ENCODE measurements at places on chromosomes 3 and 15.

DNA sequence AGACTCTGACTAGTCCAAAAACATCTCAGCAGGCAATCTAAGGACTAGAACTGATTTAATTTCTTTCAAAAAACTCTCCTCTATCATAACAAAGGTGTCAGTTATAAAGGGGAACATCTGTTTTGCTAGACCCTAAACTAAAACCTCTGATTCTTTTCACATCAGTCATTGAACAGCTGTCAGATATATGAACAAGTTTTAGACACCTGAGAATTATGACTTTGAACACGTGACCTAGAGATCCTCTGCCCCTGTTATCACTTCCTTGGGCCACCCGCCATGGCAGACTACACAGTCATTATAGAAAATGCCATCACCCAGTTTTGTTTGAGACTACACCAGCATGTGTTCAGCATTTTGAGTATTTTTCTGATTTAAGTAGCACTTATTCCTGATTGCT lies 282.3 kb upstream of the TBL1XR1 start:
- no peak for DNase-seq

DNA sequence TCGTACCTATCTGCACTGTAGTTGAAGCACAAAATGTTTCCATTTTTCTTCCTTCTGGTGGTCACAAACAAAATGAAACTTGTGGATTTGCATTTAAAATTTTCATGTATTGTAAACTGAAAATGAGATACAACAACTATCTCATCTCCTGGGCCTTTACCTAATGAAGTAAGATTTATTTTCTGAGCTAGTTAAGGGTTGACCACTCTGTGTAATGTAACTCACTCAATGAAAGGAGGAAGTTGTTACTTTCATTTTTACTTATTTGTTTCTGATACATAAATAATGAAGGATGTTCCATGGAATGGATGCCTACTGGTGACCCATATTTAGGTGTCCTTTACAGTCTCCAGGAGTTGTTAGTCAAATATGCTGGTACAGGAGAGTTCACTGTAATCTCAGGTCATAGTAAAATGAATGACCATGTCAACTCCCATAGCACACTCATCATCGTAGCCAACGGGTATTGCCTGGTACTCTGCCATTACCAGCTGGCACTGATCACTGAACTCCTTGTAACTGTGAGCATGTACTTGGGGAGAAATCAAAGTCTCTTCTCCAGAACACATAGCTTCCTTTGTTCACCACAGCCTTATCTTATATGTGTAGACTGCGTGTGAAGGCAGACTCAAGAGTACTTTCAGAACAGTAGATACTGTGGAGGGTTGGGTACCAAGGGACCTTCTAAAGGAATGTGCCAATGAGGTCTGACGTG lies 474.2 kb upstream of the ROBO2 start:
- DNase-seq, result no peak

- no peak for DNase-seq
Observed at GRCh38 chr3:45446706-45447105, 58.3 kb downstream of the LARS2 start.

- DNase-seq, result no peak
Observed at GRCh38 chr3:36786921-36787890, 22.9 kb upstream of the DCLK3 start.

DNA sequence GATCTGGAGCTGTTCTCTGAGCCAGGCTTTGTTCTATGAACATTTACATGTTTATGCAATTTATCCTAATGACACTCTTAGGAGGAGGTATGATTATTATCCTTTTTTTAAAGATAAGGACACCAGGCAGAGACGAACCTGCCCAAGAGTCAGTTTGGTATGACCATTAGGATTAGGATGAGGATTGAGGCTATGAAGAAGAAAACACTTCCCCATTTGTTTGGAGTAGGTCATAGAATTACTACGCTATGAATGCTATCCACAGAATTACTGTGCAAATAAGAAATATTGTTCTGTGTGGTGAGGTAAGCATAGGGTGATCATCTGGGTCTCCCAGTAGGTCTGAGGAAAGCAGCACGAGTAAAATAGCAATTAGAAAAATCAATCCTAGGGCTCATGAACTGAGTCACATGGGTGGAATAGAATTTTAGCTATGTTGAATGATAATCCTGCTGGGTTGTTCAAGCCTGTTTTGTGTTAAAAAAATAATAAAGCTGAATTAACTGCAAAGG lies 23.9 kb downstream of the EIF4E3 start:
- DNase-seq, result no peak

- DNase-seq, result no peak
Observed at GRCh38 chr15:75620841-75621391, 4.6 kb downstream of the SNUPN start.

DNA sequence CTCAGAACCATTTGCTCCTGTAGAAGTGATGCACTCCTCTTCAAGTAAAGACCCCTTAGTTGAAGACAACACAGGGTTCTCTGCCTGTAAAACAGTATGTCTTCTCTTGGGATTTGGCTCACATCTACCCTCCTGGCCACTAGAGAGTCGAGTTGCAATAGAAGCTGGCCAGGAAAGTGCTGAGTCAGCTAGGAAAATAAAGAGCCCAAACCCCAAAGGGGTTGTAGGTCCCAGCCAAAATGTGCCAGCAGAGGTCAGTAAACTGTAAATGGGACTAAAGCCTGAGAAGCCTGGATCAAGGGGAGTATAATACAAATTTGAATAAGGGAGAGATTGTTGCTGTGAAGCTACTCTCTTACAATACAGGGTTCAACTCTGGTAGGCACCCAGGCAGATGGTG lies 37.2 kb upstream of the THBS1 start:
- DNase-seq, result no peak

DNA sequence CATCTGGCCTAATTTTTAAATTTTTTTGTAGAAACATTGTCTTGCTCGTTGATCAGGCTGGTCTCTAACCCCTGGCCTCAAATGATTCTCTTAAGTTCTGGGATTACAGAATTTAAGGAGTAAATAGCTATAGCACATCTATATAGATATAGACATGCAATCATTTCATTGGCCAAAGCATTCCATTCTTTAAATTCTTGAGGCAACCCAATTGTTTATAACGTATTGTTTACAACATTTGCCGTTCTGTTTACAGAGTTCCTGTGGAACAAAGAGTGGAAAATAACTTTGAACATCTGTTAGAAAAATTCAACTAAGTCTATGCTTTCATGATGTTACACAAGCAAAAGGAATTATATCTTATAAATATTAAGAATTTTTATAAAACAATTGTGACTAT lies 205.2 kb upstream of the ROBO2 start:
- DNase-seq, result no peak

DNA sequence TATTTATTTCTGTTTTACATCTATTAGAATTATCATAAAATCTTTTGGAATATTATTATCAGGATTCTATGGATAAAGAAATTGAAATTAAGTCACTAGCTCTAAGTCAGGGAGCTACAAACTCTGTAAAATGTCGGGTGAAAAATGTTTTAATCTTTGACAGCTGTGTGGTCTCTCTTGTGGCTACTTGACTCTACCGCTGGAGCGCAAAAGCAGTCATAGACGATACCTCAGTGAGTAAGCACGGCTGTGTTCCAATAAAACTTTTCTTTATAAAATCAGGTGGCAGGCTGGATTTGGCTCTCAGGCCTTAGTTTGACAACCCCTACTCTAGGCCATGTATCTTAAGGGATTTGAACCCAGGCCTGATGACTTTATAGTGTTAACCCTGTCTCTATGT lies 88.5 kb upstream of the PFN2 start:
- no peak for DNase-seq

DNA sequence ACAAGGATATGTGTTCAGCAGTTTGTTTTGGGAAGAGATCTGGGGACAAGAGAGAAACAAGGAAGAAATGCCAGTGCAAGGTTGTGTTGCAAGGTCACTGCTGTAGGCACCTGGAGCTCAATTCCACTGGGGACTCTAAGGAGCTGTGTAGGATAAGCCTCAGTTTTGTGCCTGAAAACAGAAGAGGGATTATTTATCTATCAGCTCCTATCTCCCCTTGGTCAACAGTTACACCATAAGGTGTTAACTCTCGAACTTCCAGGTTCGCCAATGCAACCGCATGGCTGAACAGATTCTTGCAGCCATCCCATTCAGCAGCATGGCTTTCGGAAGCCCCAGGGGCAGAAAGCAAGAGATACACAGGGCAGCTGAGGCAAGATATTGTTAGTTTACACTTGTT lies 41.6 kb upstream of the CNOT10 start:
- no peak for DNase-seq

GRCh38 chr3:131596884-131597283 lies 94.1 kb upstream of the MRPL3 start:
- DNase-seq, result no peak

DNA sequence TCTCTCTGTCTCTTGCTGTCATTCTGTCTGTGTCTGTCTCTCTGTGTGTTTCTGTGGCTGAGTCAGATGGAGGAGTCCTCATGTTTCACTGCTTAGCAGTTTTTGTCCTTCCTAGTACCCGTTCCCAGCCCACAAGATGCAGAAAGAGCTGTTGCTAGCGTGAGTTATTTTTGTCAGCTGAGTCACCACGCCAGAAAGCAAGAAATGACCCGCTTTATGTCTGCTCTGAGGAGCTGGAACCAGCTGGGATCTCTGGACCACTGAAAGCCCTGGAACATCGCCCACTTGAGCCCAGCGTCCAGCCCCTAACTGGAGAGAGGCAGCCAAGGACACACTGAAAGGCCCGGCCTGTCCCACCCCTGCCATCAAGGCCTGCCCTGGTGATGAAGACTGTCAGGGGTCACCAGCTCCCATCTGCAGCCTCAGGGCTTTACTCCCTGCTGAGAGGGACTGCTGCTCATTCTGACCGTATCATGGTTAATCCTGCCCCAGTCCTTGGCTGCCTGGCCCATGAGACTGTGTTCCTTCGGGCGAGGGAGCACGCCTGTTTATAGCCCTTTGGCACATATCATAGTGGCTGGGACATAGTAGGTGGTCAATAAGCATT lies 101.7 kb upstream of the TPM1 start:
- DNase-seq, result no peak

- no peak for DNase-seq
Observed at GRCh38 chr3:85303156-85303555, 344.4 kb downstream of the CADM2 start.

DNA sequence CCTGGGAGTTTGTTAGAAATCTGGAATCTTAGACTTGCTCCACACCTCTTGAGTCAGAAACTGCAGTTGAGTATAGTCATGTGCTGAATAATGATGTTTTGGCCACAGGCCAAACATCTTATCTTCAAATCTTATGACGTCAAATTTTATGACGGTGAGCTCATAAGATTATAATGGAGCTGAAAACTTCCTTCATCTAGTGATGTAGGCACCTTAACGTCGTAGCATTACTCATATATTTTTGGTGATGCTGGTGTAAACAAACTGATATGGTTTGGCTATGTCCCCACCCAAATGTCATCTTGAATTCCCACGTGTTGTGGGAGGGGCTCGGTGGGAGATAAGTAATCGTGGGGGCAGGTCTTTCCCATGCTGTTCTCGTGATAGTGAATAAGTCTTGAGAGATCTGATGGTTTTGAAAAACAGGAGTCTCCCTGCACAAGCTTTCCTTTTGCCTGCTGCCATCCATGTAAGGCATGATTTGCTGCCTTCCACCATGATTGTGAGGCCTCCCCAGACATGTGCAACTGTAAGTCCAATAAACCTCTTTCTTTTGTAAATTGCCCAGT lies 268.0 kb upstream of the PROK2 start:
- no peak for DNase-seq

- no peak for DNase-seq
Observed at GRCh38 chr15:82294061-82294690, 31.6 kb downstream of the SAXO2 start.

GRCh38 chr3:125123451-125124305 lies 67.9 kb upstream of the HEG1 start:
- DNase-seq, result no peak

DNA sequence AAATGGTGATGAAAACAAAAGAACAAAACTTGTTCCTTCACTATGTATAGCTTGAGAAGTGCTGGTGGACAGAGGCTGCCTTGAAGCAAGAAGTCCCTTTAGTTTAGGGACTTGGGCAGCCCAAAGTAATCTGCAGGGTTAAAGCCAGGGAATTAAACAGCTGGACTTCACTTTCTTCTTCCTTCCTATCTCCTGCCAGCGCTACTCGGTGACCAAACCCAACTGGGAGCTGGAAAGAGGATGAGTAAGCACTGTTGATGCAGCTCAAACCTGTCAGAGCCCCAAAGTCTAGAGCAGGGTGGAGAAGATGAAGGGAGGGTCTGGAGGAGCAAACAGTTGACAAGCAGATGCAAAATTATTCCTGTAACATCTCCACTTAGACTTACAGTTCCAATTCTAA lies 73.1 kb upstream of the FBN1 start:
- no peak for DNase-seq

DNA sequence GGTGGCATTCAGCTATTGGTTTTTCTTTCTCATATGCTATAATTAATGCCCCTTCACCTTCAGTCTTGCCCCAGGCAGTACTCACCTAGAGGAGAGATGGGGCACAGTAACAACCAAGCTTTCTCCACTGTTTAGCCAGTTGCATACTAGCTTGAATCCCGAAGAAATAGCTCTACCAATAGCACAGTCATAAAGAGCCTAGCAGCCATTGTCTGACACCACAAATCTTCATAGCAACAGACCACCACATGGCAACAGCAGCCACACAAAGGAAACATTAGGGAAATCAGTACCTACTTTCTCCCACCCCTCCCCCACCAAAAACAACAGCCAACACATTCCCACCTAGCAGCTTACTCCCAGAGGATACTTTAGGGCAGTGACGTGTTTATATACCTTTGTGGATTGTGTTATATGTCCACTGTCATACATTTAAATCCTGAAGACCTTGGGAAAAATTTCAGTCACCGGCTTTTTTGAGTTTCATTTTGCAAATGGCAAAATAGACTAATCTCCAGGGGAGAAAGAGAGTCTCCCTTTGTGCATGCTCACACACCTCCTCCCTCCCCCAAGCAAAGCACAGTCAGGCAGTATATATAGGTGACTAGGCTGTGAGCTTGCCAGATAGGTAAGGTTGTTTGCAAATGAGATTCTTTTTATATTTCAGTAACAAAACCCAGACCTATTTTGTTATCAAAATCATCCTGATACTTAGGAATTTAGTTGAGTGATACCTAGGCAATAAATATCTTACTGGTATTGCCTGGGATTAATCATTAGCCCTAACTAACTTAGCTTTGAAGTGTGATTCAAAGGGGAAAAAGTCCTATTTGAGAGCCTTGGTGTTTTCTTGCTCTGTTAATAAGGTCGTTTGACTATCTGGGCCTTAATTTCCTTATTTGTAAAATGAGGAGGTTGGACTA lies 140.6 kb downstream of the RBPMS2 start:
- no peak for DNase-seq

GRCh38 chr3:11244121-11244677 lies 28.0 kb upstream of the ATG7 start:
- DNase-seq, result no peak

GRCh38 chr3:50241163-50241562 lies 5.2 kb downstream of the GNAI2 start:
- DNase-seq, result no peak

- DNase-seq, result no peak
Observed at GRCh38 chr3:154536751-154537150, 106.8 kb upstream of the GPR149 start.

GRCh38 chr3:174466471-174467054 lies 392.6 kb upstream of the NAALADL2 start:
- no peak for DNase-seq

Data from activated CD4-positive, CD25-positive, alpha-beta regulatory T cell treated with anti-CD3 and anti-CD28 coated beads, Interleukin-2, amount 50 U/mL, for 72 hours (primary cell).